ENCODE measurements at places on chromosomes 2 and 18.

GRCh38 chr2:113162173-113162572 lies 11.6 kb upstream of the PSD4 start:
- ATAC-seq: no peak

DNA sequence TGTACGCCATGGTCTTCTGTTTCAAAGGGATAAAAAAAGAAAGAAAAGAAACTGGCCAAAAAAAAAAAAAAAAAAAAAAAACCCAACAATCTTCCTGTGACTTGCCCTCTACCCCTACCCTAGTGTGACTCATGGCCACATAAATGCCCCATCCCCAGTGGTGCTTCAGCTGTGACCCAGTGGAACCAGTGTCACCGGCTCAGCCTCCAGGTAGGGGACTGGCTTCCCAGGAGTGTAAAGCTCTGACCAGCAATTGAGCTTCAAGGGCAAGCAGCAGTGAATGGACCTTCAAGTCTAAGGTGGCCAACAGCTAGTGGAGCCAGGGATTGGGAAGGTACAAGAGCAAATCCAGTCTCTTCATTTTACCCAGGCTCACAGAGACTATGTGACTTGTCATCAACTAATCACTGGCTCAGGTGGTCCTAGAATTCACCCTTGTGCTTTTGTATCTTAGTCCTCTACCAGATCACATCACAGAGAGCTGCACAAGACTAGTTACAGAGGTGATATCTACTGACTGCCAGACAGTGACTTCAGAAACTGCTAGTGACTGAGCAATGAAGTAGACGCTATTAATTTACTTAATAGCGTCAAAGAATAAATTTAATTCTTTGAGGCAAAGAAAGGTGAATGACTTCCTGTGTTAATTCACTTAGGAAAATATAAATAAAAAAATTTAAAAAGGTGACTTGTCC lies 1.3 kb upstream of the TGFBRAP1 start:
- no peak for ATAC-seq

GRCh38 chr2:177680866-177681712 lies 288.5 kb downstream of the AGPS start:
- ATAC-seq: no peak

DNA sequence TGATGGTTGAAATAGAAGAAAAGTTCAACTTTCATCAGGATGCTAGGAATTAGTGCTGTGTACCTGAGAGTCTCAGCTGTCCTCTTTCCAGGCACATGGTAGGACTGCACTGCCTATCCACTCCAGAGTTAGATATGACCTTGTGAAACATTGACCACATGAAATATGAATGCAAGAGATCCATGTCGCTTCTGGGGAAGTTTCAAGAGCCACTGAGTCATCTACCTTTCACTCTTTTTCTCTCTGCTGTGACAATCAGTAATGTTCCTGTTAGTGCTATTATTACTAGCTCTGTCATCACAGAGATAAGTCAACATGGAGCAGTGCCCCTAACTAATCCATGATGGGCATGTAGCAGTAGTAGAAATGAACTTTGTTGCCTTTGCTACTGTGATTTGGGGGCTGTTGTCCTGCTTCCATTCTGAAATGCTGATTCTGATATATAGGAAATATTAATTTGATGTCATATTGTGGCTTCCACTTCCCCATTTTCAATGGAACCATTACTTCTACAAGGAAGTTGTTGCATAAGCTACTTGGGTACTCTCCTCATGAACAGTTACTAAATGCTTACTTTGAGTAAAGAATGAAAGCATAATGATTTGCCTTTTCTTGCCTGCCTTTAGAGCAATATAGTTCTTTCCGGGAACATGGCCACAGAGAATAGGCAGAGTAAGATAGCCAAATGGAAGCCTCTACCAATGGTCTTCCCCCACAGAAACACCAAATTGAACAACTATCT lies 192.8 kb upstream of the ZNF521 start:
- ATAC-seq: no peak

DNA sequence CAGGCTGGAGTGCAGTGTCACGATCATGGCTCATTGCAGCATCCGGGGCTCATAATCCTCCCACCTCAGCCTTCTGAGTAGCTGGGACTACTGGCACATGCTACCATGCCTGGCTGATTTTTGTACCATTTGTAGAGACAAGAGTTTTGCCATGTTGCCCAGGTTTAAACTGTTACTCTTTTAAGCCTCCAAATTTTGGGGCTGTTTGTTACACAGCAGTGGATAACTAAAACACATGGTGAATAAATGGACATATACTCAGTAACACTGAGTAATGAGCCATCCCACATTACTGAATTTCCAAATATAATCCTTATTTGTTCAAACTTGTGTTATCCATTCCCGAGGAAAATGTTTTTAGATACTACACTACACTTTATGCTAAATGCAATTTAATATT lies 9.8 kb downstream of the ADCY3 start:
- ATAC-seq: no peak

- ATAC-seq: no peak
These were observed 6.3 kb downstream of the TRABD2A start for GRCh38 chr2:84874381-84875212.

DNA sequence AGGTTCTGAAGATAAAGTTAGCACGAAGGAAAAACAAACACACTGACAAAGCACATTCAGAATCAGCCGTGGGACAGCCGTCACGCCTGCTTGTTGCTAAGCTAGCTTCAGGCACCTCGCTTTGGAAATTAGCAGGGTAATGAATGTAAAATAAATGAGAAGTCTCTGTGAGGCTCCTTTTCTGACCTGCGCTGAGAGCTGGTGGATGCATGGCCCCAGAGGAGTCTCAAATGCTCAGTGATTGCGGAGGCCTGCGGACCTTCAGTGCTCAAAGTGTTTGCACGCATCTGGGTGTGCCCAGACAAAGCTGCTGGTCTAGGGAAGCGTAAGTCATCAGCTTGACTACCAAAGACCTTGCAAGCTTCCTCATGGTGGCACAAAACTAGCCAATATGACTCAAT lies 50.6 kb downstream of the CD8B2 start:
- ATAC-seq: peak; percentile 68

DNA sequence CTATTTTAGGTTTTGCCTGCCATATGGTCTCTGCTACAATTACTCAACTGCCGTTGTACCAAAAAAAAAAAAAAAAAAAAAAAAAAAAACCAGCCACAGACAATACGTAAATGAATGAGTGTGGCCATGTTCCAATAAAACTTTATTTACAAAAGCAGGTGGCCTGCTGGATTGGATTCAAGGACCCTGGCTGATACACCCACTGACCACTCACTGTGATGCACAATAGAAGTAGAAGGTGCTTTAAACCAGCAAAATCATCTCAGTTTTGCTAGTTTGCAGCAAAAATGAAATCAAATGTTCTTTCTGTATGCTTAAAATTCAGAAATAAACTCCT lies 137.4 kb downstream of the AKAIN1 start:
- ATAC-seq: no peak

DNA sequence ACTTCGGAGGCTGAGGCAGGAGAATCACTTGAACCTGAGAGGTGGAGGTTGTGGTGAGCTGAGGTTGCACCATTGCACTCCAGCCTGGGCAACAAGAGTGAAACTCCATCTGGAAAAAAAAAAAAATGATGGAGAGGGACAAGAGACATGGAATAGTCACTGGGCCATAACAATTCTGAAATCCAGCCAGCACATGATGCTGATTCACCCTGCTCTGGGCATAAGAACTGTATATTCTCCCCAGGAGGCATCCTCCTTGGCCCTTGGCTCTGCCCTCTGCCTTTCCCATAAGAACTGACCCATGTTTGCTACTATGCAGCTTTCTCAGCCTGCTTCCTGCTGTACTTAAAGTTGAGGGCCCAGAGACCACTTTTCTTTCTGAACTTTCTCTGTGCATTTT lies 297.7 kb downstream of the GBX2 start:
- ATAC-seq: no peak

- no peak for ATAC-seq
These were observed 345.7 kb upstream of the SPRED2 start for GRCh38 chr2:65778137-65778536.

- ATAC-seq: no peak
These were observed 24.8 kb downstream of the RAB27B start for GRCh38 chr18:54852780-54853675.

GRCh38 chr2:181575650-181576025 lies 81.3 kb downstream of the CERKL start:
- no peak for ATAC-seq

- no peak for ATAC-seq
These were observed 152.8 kb downstream of the TMEM18 start for GRCh38 chr2:524442-524841.

DNA sequence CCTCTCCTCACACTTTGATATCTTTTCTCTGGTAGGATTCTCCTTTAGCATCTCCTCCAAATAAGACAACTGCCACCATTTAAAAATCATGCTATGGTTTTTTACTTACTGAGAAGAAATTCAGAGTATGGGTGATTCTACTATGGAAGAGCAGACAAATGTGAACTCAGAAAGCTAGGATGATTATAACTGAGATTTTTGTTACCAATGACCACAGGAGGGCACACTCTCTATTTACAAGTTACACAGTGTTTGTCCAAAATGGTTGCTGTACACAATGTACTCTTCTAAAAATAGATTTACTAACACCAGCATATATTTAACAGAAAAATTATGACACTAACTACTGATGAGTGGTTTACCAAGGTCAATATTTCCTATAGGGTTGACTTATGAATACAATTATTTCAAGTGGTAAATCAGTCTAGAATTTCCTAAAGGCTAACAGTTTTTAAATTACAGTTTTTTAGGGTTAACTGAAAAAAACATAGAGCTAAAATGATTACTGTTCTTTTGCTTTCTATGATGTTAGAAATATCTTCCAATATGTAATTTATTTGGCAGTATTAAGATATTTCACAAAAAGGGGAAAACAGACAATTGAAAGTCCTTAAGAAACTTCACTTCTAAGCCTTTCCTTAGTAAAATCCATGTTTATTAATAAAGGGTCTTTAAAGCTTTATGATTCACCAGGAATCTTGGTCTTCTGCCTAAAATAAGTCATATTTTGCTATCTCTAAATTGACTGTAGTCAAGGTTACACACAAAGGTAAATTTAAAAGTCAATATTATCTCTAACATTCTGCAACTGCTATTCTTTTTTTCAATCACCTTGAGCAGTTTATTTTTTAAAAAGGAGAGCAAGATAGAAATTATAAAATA lies 57.2 kb downstream of the MAP4K3 start:
- ATAC-seq: peak; percentile 61

DNA sequence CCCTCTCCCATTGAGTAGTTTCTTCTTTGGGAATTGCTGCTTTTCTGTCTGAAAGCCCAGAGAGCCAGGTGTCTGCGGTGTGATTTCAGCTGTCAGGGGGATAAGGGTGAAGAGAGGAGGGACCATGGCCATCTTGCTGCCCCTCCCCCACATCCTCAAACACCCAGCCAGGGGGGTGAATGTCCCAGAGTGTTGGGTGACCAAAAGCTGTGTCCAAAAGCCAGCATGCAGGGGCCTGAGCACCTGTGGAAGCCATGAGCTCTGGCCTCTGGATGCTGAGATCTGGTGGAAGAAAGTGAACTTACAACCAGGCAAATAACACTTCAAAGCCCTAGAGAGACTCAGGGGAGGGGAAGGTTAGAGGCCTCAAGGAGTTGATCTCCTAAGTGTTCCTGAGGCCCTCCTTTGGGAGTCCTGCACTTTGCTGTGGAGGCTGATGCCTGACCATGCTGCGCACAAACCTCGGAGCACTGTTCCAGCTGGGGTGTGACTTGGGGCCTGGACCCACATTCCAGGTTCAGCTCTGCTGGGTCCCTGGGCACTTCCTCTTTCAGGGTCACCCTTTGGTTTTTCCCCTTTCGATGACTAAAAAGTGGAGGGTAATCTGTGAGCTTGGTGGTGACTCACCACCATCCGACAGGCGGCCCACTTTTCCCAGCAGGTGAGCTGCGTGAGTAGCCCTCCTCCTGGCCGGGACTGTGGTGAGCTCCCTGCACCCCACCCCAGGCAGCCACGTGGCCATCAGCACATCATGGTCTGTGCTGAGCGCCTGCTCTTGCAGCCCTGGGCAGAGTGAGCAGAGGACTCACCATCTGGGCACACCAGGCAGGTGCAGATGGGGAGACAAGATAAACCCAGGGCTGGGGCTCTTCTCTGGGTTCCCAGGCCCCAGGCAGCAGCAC lies 66.8 kb upstream of the FOSL2 start:
- peak; percentile 32 for ATAC-seq

DNA sequence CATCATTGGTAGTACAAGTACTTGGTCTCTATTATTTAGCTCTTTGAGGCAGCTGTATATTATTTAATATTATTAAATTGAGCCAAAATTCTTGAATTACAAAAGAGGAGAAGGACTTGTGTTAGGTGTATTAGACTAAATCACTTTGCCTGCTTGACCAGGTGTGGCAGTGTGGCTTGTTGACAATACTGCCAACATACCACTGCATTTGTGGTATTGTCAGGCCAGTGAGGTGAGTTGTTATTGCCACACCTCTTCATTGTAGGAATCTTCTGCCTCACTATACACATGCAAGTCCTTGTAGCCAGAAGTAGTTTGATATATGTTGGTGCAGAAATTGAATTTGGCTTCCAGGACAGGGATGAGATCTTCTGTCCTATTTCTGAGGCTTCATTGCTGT lies 40.5 kb downstream of the CYP20A1 start:
- no peak for ATAC-seq

DNA sequence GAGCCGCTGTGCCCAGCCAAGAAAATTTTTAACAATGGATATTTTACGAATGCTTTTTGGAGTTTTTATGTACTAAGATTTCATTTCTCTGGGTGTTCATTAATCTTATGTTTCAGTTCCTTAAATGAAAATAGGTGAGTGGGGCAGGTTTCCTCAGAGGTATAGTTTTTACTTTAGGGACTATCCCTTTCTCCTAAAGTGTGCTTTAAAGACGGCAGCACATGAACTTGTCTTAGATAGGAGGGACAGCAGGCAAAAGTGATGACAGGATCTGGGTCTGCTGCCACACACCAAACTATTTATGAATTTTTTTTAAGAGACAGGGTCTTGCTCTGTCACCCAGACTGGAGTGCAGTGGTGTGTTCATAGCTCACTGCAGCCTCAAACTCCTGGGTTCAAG lies 8.0 kb upstream of the REL start:
- ATAC-seq: no peak

DNA sequence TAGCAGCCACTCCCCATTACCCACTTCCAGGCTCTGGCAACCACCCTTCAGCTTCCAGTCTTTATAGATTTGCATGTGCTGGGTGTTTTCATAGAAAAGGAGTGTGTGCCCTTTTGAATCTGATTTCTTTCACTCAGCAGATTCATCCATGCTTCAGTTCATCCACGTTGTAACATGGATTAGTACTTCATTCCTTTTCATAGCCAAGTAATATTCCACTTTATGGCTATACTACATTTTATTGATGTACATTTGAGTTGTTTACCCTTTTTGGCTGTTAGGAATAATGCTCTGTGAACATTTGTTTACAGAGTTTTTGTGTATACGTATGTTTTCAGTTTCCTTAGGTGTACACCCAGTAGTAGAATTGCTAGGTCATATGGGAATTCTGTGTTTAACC lies 205.5 kb upstream of the RAB12 start:
- no peak for ATAC-seq

- no peak for ATAC-seq
These were observed 166.3 kb upstream of the SERTAD2 start for GRCh38 chr2:64819774-64820688.

Data from motor neuron (in vitro differentiated cells).